SK-N-DZ (cell line): ENCODE measurements at places on chromosomes 11 and 22.

DNA sequence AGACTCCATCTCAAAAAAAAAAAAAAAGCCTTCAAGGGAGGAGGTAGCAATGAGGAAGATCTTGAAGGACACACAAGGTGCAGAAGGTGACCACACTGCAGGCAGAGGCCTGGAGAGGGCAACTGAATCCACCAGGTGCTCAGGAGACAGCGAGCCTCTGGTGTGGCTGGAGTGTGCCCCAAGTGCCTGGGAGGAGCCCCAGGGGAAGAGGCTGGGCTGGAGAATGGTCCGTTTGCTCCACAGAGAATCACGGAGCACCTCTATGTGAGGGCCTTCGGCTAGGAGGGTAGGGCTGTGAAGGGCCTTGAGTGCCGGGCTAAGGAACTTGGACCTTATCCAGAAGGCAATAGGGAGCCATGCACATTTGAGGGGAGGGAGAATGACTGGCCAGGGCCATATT lies 50.3 kb downstream of the ARRB1 start:
- DNase-seq, result no peak

GRCh38 chr11:103619938-103620337 lies 416.5 kb upstream of the DDI1 start:
- DNase-seq, result no peak

DNA sequence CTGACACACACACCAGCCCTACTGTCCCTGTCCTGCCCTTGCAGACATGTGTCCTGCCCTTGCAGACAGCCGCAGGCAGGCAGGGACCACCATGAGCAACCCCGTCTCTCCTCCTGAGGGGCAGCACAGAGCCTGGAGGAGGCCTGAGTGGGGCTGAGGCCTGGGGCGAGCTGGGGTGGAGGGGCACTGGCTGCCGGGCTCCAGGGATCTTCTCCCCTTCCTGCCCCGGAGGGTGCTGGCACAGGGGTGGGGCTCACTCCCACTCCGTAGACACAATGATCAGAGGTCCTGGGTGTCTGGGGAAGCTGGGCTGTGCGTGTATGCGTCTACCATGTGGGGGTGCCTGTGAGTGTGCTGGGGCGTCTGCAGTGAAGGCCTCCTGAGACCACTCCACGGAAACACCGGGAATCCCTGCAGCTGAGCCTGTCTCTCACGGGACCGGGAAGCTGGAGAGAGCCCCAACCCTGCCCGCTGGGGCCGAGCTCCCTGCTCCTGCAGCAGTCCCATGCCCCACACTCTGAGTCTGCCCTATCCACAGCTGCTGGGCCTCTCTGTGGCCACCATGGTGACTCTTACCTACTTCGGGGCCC lies 588 bp downstream of the TSPAN32 start:
- DNase-seq, result no peak

DNA sequence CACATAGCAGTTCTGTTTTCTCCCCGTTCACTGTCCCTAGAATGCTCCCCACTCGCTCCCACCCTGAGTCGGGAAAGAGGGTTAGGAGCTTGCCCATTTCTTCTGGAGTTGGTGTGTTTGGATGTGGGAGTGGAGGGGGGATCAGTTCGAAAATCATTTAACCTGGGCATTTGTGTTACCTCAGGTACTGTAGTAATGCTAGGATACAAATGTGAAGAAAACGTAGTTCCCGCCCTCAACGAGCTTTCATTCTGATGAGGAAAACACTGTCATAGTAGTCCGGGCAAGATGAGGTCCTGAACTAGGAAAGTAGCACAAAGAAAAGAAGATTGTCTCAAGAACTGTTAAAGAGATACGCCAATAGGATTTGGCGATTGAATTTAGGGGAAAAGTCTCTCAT lies 539 bp downstream of the SDHD start:
- DNase-seq, result no peak

DNA sequence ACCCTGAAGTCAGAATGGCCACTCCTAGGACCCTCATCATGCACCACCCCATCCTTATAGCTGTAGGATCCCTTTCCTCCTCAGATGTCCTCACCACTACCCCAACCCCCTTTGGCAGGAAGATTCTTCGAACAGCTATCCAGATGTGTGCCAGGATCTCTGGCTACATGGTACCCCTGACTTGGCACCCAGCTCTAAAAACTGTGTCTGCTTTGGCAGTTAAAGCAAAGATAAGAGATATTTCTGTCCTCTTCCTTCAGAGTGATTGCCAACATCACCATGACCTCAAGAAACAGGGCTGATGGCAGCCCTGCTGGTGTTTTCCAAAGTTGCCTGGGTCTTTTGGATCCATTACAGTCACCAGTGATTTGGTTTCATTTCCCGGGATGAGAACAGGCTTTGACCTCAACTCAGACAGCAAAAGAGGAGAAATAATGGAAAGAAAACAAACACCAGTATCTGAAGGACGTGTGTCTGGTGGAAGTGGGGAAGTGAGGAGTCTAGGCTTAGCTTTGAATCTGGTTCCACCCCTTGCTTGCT lies 4.3 kb upstream of the NRIP3 start:
- DNase-seq, result no peak

DNA sequence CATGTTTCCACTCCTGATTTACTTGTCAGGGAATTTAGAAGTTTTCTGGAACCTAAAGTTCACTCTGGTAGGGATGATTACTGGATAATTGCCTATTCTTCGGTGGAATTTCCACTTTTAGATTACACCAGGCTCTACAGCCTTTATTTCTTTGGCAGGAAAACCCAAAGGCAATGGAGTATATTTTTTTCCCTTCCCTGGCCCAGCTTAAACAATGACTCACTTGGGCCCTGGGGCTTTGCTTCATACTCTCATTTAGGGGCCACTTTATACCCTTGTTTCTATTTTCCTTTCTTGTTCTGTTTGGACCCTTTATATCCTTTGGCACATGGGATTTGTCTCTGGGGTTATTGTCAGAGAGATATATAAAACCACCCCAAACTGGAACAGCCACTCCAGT lies 114.7 kb downstream of the CSTPP1 start:
- no peak for DNase-seq

DNA sequence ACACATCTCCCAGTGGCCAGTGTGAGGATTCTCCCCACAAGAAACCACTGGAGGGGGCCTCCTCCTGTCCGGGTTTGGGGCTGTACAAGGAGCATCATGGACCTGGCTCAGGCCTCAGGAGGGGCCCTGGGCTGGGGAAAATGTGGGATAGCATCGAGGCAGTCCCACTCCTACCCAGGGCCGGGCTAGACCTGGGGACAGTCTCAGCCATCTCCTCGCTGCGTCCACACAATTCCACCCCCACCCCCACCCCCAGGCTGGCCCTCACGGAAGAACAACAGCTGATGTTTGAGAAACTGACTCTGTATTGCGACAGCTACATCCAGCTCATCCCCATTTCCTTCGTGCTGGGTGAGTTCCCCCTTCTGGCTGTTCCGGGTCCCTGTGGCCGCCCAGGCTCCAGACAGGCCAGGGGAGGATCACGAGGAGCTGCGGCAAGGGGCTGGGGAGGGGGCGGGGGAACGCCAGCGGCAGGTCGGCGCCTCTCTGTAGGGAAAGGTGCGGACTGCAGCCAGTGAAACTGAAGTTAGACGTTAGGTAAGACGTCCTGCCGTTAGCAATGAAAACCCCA lies 4.8 kb downstream of the BEST1 start:
- DNase-seq, result peak; percentile 65
